ENCODE measurements at places on chromosomes 3 and 15.

- DNase-seq: no peak
Measured at GRCh38 chr3:83662381-83662960, 1296.3 kb upstream of the CADM2 start.

GRCh38 chr15:64209680-64210334 is 47.0 kb upstream of the PPIB start:
- peak; percentile 50 for DNase-seq

DNA sequence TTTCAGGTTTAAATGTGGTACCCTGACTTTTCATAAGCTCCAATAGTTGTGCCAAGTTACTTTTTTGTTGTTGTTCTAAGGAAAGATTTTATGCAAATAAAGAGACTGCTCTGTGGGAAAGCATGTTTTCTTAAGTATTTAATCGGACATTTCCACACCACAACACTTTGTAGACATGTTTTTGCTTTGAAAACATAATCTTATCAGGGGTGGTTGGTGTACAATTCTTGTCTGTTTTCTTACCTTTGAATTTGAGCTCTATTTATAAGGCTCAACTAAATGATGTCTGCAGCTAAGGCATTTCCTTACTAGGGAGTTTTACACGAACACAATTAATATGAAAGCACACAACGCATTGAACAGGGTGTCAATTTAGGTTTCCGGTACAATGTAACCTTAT is 81.5 kb upstream of the CDIN1 start:
- DNase-seq: no peak

GRCh38 chr15:92663250-92663951 is 7.8 kb upstream of the FAM174B start:
- DNase-seq: no peak

DNA sequence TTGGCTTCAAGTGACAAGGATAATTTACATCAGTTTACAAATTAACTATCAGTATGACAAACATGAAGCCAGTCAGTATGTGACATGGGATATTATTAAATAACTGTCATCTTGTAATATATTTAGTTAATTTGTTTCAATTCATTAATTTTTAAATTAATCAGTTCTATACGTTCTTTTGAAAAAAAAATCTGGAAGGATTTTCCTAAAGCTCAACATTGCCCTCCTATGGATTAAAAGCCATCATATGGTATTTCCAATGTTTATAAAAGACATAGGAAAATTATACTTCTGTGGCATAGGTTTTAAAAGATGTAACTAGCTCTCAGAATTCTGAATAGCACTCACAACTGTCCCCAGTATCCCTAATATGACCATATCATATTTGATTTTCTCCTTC is 134.4 kb downstream of the PLOD2 start:
- DNase-seq: no peak

GRCh38 chr3:47002171-47003055 is 22.9 kb downstream of the NBEAL2 start:
- DNase-seq: no peak

DNA sequence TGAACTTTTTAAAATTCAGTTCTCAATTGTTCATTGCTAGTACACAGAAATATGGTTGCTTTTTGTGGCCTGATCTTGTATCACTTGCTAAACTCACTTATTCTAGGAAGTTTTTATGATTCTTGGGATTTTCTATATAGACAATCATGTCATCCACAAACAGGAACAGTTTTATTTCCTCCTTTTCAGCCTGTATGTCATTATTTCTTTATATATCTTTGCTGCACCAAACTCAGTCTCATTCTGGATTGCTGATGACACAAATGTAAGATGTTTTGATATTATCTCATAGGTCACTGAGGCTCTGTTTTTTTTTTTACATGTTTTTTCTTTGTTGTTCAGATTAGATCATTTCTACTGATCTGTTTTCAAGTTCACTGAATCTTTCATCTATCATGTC is 71.7 kb downstream of the TTBK2 start:
- no peak for DNase-seq

DNA sequence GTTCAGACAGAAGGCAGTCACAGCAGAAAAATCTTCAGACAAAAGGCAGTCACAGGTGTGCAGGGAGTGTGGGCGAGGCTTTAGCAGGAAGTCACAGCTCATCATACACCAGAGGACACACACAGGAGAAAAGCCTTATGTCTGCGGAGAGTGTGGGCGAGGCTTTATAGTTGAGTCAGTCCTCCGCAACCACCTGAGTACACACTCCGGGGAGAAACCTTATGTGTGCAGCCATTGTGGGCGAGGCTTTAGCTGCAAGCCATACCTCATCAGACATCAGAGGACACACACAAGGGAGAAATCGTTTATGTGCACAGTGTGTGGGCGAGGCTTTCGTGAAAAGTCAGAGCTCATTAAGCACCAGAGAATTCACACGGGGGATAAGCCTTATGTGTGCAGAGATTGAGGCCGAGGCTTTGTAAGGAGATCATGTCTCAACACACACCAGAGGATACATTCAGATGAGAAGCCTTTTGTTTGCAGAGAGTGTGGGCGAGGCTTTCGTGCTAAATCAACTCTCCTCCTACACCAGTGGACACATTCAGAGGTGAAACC is 27.6 kb downstream of the ZNF589 start:
- DNase-seq: no peak

GRCh38 chr3:183904833-183905780 is 20.4 kb upstream of the PARL start:
- DNase-seq: no peak

DNA sequence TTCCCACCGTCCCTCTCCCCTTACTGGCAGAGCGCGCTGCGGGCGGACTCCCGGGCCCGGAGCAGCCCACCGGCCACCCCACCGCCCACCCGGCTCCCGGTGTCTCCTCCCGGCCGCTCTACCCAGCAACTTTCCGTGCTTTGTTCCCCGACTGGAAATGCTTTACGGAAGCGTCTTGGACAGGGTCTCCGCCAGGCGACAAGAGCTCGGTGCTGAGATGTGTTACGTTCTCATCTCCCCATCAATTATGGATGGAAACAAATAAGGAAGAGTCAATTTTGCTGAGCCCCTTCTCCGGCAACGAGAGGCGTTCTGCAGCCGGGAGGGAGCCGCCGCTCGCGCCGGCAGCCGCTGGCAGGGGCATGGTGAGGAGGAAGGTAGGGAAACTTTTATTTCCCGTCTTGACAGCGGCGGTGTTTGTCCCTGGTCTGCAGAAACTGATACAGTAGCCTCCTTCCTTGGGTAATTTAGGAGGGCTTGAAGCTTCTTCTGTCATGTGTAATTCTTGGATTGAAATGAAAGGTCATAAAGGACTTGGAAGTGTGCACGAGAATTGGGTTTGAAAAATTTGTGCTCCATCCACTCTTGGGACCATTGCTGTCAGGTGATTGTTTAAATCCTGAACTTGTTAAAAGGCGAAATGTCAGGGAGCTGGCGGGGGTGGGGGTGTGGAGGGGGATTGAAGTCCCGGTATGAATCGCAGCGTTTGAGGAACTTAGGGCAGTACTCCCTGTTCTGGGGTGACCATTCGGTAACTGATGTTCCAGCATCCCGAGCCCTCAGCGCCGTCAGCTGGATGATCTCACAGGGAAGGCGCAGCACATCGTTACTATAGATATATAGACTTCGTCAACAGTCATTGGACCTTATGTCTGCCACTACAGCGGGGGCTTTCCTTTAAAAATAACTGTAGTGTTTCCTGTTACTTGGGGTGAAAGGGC is 1.5 kb downstream of the SEMA6D start:
- DNase-seq: no peak

DNA sequence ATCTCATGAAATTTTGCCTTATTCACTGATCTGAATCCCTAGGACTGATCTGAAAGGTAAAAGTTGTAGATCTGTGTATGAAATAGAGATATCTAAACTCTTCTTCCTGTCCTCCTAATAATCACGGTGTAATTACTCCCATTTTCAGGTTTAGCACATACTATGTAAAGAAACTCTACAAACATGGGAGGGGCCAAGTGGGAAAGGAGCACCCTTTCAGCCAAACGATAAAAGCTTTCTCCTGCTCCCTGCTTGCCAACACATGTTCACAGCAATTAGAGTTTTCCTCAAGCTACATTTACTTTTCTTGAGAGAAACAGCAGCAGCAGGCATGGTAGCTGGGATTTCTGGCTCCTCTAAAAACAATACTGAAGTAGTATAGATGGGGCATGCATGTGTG is 71.6 kb downstream of the CHAC1 start:
- DNase-seq: no peak

DNA sequence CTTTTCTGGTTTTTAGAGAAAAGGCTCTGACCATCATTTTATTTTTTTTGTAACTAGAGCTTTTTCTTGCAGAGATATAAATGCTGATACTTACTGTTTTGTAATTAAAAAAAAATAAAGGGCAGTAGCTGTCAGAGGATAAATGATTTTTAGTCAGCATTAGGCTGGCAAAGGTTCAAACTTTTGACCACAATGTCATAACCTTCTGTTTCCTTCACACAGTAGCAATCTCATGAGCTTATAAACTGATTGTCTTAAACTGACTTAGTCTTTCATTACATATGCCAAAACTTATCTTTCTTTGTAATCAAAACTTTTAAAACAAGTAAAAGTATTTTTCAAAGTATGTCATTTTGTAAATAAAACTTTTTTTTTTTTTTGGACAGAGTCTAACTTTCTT is 841.9 kb downstream of the OTOL1 start:
- DNase-seq: no peak

- DNase-seq: peak; percentile 65
Measured at GRCh38 chr3:98574132-98574531, 19.3 kb downstream of the CPOX start.

- peak; percentile 8 for DNase-seq
Measured at GRCh38 chr3:120642368-120642948, 39.6 kb downstream of the HGD start.

GRCh38 chr3:85678713-85679112 is 719.9 kb downstream of the CADM2 start:
- DNase-seq: no peak

GRCh38 chr3:112560307-112560706 is 1.5 kb downstream of the ATG3 start:
- DNase-seq: no peak

GRCh38 chr15:70266412-70267121 is 168.8 kb upstream of the TLE3 start:
- no peak for DNase-seq

DNA sequence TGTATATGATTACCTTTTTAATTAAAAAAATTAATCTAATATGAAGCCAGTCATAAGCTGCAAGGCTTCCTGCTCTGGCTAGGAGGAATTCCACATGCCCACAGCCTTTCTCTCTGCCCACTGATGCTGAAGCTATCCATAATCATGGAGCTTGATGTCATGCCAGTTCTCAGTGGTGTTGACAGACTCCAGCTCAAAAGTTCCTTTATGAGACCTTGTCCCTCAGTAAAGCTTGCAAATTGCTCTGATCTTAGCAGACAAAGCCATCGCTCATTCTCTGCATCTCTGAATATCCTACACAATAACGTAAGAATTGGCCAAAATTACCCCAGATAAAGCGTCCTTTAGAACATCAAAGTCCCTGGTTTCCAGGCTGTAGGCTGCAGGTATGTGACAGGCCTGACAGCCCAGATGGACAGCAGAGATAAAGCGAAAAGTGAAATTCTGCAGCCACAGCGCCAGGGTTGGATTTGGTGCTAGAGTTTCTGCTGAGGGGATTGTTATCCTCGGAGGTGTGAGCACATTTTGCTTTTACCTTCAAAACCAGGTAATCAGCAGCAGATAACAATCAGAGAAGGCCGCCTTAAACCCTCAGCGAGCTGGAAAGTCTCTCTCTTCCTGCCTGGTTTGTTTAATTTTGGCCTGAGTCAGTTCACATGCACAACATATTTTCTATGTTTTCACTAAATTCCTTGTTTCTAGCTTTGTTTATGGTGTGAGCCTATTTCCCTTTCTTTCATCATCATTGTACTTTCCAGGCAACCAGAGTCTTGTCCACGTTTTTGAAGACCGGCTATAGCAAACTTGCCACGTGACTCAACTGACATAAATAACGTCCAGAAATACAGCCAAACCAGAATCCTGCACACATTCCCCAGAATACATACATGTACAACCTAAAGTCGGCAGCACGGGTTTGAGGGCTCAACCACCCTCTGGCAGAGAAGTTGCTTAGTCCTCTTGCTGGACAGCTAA is 36.6 kb upstream of the ALDH1A3 start:
- no peak for DNase-seq

DNA sequence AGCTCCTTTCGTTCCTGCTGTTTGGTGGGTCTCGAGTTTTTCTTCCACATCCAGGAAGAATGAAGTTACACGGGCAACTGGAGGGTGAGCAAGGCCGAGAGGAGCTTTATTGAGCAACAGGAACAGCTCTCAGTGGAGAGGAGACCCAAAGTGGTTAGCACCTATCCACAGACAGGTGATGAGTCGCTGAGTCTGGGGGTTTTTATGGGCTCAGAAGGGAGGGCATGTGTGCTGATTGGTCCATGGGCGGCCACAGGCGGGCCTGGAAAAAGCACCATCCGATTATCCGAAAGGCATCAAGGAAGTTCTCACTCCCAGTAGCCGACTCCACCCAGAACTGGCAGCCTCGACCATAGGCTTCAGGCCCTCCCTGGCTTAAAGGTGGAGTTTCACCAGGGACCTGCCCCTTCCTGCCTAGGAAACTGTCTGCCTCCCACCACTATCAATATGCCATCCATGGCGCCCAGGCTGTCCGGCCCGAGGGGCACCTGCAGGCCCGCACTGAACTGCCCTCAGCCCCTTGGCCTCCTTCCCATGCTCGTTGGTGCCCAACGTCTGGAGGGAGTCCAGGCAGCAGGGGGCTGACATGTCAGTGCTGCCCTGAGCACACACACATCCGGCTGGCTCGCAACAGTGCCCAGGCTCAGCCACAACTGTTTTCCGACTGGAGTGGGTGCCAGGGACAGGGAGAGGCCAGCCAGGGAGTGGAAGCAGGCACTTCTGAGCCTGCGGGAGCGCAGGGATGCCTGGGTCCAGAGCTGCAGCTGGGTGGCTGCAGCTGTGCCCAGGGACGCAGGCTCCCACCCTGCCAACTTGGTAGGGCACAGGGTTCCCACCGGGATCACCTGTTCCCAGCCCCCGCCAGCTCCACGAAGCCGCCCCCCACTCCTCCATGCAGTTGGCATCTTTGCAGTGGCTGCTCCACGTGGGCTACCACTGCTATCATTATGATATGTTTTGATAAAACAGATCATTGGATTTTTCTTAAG is 170.2 kb downstream of the FNDC3B start:
- DNase-seq: no peak

DNA sequence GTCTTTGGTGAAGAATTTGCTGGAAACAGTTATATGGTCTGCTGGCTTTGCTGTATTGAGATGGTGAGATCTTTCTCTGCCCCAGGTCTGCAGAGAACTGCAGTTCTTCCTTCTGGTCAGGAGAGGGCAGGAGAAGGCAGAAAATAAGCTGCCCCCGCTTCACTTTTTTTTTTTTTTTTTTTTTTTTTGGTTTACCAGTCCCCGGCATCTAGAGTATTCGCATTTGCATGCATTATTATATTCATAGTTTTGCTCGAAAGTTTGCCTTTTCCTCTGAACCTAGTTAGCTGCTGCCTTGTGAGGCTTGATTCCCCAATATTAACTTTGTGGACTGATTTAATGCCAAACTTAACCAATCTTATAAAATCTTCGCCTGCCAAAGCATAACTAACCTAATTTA is 10.6 kb upstream of the PARL start:
- DNase-seq: peak; percentile 65

- DNase-seq: no peak
Measured at GRCh38 chr3:160553827-160554226, 11.5 kb downstream of the KPNA4 start.

Measured in hematopoietic multipotent progenitor cell treated with erythropoietin and hydrocortisone succinate and interleukin-3 and kit ligand, for 15 days (in vitro differentiated cells).